ENCODE measurements at places on chromosomes 5 and 9. TPM values are rescaled to one million over a fixed set of nuclear protein-coding genes. Genes with fewer than 3 reads are reported as not detected.
A peak's percentile ranks its signal among the peaks of the same experiment; 100 is the strongest.

FAM151B gene
- total RNA-seq, result 1.6 TPM

GRCh38 chr5:33997331-33997983, 10.4 kb downstream of the AMACR start:
- DNase-seq, result peak; percentile 81

DNA sequence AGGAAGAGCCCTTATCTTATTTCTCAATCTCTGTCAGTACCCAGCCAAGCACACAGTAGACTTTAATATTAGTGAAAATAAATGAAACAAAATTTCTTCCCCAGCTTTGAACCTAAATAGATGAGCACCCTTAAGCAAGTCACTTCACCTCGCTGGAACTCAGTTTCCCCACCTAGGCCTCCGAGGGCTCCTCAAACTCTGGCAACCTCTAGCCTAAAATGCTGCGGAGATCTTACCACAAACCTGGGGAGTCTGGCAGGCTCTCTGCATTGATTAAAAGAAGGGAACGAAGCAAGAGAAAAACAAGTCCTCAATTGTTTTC, 326 bp downstream of the RIGI start:
- DNase-seq, result no peak

DNA sequence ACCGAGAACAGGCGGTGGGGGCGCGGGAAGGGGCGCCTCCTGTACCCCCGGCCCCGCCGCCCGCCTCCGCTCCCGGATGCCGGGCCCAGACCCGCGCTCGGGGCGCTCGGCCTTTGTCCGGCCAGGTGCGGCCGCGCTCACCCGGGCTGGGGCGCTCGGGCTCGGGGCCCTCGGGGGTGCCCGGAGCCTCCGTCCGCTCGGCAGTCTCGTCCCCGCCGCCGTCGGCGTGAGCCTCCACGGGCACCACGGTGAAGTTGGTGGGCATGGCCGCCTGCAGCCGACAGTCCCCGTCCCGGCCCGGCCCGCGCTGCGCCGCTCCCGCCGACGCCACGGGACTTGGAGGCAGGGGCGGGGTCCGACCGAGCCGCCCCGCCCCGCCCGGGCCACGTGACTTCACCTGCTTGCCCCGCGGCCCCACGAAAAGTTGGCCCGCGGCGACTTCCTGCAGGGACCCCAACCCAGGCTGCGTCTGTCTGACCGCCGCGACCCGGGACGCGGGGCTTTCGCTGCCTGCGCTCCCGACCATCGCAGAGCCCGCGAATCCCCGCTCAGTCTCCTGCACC, at the start of gene SLC12A7:
Gene SLC12A7 (minus strand): TSS at position 337 of the 563 bp plus-strand sequence. CDS start 72 bp downstream, at position 265.
- DNase-seq, result peak; percentile 85

DNA sequence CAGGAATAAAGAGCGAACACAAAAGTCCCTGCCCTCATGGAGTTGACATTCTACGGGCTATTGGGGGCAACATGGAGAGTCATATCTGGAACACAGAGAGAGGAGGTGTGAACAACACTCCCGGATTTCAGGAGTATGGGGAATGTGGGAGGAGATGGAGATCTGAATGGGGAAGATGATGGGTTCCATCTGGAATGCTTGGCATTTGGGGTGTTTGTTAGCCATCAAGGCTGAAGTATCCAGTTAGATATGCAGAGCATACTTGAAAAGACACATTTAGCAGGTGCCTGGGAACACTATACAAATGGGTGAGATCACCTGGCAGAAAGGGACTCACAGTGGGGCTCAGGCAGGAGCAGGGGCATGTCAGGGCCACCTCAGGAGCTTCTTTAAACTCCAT, 61.1 kb downstream of the EGFLAM start:
- DNase-seq, result no peak

DNA sequence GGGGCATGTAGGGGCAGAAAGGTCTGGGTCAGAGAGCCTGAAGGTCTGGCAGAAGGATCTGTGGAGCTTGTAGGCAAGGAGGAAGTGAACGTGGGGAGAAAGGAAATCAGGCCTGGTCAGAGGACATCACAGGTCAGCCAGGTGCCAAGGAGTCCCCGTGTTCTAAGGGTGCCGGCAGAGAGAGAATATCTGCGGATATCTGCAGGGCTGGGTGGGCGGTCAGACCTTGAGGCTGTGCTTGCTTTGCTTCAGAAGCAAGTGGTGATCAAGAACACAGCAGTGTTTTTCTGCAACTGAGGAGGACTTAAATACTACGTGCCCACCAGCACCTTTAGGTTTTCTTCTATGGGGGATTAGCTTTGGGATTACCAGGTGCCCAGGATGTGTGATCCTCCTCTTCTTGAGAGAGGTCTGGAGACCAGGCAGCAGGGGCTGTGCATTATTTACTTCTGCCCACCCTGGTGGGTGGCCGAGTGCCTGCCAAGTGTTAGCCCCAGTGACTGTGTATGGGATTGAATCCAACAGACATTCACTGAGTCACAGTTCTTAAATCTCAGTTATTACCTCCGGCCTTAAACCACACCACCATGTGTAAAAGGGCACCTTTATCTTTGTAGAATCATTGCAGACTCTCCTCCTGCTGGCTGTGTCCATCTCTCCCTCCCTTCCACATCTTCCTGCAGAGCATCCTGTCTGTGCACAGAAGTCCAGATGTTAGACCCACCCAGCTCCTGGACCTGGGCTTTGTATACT, 12.5 kb upstream of the SHB start:
- no peak for DNase-seq
